ENCODE measurements at places on chromosomes 7 and 10.

DNA sequence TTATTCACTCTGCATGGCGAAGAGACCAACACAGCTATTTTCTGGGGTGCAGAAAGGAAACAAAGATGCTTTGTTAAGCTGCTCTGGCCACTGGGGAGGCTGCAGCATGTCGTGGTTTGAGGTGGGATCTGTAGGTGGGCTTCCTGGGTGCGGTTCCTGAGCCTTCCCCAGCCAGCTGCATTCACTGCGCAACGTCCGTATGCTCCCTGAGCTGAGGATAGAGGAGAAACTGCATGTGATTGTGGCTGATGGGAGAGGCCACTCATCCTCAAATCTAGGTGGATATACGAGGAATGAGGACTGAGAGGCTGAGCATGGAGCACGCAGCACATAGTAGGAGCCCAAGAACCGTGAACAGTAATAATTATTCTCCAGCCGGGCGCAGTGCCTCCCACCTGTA is 9.9 kb upstream of the DNAAF5 start:
- DNase-seq: no peak

DNA sequence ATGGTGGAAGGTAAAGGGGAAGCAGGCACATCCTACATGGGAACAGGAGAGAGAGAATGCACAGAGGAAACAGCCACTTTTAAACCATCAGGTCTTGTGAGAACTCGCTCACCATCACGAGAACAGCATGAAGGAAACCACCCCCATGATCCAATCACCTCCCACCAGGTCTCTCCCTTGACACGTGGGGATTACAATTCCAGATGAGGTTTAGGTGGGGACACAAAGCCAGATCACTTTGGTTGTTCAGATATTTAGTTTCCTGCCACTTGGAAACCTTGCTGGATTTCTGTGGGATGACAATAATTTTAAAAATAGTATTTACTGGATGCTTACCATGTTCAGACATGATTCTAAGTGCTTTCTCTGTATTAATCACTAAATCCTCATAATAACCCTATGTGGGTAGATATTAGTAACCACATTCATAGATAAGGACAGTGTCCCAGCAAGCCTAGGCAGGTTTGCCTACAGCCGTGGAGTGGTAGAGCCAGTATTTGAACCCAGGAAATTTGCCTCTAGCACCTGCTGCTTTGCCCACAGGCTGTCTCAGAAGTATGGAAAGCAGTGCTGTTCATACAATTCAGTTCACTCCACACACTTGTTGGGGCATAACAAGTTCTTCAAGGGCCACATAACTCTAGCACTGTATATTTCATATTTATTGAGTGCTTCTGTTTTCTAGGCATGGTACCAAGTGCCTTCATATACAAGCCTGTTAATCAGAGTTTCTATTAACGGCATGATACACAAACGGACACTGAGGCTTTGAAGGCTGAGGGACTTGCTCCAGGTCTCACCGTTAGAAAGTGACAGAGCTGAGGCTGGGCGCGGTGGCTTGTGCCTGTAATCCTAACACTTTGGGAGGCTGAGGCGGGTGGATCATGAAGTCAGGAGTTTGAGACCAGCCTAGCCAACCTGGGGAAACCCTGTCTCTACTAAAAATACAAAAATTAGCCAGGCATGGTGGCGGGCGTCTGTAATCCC is 8.3 kb downstream of the TLL2 start:
- no peak for DNase-seq

DNA sequence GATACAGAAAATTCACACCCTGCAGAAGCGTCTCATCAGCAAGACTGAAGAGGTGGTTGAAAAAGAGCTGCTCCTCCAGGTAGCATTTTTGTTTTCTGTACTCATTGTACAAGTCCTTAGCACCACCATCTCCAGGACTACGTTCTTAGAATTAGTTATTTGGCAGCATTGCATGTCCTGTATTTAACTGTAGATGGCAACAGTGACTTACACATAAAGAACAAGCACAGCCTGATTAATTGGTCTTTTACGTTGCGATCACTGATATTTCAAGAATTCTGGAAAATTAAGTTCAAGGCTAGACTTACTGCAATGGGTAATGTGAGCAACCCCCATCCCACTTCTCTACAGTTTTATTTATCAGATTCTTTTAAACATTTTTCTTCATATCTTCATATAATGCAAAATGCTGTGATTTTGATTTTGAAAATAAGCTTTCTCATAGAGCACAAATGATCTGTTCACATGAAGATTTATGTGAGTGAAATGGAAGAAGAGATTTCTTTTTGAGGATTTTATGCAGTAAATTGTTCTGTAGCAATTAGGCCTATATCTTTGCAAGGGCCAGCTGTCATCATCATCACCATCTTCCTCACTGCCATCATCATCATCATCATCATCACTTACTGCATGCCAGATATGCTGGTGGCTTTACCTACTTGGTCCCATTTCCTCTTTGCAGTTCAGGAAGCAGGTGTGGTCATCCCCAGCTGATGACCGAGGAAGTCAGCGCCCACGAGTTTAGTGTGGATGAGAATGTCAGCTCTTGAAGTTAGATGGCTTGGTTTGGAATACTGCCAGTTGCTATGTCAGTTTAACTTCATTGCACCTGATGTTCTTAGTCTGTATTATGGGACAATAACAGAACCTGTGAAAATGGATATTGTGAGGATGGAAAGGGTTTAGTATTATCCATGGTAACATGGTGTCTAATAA is 53.4 kb downstream of the CFAP58 start:
- no peak for DNase-seq

DNA sequence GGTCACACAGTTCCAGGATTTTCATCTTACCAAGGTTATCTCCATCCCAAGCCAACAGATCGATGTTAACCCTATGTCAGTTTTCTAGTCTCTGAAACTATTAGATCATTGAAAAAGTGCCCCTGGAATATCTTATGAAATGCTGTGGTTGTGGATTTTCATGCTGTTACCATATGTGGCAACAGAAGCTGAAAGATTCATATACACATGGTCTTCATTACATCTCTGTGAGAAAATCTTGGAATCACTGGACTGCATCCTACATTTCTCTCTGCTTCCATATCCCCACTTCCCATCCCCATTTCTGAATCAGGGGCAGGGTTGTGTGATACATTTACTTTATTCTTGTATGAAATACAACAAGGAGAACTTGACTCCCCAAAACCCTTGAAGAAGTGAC is 146.1 kb downstream of the SLC16A9 start:
- DNase-seq: no peak

DNA sequence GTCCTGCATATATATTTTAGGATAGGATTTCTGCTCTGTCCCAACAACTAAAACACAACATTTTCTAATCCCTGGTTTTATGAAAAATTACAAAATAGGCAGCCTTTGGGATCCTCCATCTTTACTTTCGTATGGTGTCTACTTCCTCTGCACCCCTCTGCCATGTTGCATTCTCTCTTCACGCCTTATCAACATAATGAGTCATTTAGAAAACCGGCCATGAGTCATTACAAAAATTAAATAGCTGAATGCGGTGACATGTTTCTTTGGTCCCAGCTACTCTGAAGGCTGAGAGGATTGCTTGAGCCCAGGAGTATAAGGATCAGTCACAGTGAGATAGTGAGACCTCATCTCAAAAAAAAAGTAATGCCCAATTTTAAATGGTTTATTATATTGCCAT is 148.1 kb upstream of the CELF2 start:
- DNase-seq: no peak

Data from NCI-H1092 (cell line).